ENCODE measurements at places on chromosomes 5 and 9. TPM values are rescaled to one million over a fixed set of nuclear protein-coding genes. Genes with fewer than 3 reads are reported as not detected.

DNA sequence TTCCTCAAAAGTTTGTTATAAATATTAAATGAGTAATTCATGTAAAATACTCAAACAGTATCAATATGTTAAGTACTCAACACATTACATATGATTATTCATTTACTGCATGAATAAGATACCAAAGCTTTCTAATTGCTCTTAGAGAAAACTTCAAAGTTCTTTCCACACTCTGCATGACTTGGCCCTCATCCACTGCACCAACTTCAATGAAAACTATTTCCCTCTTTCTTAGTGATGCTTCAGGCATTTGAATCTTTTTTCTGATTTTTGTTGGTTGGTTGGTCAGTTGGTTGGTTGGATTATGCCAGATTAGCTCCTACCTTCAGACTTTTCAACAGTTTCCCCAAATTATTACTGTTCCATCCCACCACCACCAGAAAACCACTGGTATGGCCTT, 314.7 kb upstream of the RGMB start:
- no peak for DNase-seq

- DNase-seq = no peak
These were observed 150.7 kb downstream of the CMYA5 start for GRCh38 chr5:79840084-79840990.

DNA sequence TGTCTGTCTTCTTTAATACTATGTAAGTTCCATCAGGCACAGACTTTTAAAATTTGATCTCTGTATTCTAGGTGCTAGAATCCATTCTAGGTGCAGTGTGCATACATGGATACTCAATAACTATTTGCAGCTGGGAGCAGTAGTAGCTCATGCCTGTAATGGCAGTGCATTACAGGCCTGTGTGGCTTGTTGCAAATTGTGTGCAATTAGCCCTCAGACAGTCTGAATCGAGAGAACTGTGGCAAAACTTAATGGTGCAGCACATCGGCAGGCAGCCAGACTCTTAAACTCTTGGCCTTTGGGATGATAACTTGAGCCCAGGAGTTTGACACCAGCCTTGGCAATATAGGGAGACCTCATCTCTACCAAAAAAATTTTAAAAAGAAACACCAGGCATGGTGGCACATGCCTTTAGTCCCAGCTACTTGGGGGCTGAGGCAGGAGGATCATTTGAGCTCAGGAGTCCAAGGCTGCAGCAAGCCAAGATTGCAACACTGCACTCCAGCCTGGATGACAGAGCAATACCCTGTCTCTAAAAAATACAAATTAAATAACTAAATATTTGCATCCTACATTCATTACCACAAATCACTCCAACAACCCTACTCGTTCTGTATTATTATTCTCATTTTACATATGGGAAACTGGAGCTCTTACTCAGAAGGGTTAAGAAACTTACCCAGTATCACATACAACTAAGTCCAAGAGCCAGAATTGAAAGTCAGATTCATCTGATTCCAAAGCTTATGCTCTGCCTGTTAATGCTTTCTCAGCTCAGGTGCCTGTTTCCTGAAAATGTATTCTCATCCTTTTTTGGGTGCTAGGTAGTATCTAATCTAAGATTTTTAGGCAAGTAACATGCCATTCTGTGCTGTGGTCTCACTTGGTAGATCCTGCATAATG, 30.1 kb downstream of the PRKACG start:
- no peak for DNase-seq

DNA sequence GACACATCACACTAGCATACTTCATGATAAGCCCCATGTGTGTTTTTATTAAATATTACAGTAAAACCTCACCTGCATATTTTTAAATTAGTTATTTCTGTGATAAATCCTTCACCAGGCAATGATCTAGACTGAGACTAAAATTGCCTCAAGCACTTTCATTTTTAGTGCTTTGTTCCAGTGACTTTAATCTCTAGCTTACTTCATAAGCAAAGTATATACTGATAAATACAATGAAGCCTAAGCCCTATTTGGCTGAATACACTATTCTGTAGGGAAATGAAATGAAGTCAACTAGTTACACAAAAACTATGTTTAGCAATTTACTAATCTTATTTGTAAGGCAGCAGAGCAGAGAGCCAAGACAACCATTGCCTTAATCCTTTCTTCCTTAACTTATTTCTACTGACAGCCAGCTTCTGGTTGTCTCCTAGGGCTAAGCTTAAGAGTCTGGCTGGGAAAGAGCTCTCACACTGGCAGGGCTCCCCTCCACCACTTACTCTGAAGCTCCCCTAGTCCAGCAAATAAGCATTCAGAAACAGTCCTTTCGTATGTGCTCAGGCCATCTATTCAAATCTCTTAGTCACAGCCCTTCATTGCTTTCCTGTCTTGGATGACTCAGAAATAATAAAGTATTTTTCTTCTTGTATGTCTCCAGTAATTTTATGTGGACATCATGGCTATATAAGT, 31.4 kb upstream of the MTAP start:
- DNase-seq = peak; percentile 62

GRCh38 chr9:96085491-96086143, 210.1 kb downstream of the ERCC6L2 start:
- DNase-seq = no peak

DNA sequence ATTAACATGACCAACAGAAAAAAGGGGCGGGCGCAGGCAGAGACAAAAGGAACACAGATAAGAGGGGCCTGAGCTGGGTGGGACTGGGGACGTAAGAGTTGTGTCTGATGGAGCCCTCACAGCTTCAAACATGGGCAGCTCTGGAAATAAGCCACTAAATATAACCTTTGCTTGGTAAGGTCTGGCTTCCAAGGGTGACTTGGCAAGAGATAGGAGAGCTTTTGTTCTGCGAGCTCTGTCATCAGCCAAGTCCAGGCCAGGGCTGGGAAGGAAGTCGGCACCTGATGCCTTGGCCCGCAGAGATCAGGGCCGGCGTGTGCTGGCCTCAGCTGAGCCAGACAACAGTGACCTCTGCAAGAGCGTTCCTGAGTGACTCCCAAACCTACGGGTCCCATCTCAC, 11.8 kb downstream of the TRUB2 start:
- no peak for DNase-seq

DNA sequence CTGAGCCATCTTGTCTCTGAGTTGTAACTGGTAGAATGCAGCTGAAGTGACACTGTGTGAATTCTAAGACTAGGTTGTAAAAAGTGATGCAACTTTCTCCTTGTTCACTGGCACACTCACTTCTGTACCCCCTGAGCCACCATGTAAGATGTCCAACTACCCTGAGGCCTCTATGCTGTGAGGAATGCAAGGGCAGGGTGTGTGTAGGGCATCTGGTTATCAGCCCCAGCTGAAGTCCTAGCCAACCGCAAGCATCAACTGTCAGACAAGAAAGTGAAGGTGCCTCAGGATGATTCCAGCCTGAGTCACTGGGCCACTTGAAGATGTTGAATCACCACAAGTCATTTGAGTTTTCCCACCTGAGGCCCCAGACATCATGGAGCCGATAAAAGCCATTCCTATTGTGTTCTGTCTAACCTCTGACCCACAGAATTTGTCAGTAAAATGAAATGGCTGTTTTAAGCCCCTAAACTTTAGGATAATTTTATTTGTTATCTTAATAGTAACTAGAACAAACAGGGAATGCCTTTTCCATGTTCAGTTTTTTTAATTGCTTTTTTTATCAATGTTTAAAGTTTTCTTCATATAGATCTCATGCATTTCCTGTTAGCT, 18.7 kb upstream of the RHOBTB3 start:
- peak; percentile 98 for DNase-seq

DNA sequence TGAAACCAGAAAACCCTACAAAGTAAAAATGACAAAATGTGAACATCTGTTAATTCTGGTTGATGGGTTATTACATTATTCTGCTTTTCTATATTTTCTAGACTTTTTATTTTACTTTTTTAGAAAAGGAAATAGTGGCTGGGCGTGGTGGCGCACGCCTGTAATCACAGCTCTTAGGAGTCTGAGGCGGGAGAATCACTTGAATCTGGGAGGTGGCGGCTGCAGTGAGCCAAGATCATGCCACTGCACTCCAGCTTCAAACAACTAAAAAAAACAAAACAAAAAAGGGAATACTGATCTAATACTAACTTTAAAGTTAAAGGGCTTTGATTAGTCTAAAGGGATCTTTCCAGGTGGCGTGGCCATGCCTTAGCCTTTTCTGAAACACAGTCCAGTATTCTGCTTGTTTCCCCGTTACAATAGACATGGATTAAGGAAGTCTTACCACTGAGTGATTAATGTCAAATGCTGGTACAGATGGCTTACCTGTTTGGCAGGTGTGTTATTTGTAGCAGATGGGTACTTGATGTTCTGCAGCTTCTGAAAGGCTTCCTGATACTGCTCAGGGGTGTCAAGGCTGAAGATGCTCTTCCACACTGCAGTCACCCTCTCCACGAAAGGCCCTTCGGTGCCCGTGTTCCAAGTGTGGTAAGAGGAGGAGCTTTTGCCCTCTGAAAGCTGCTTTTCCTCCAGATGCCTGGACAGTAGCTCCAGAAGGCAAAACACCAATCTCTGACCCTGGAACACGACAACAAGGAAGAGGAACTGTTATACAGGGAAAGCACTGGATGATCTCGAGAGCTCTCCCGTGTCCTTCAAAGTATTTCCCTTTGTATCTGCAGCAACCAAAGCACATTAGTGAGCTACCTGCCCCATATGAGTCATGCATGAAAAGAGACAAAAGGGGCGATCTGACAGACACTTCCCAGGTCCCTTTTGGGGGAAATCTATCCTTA, 37.5 kb downstream of the CNOT8 start:
- no peak for DNase-seq

GRCh38 chr9:114779352-114779845, 26.4 kb downstream of the TNFSF15 start:
- peak; percentile 82 for DNase-seq

GRCh38 chr5:10540036-10540544, 23.8 kb upstream of the ANKRD33B start:
- DNase-seq = no peak

- peak; percentile 78 for DNase-seq
These were observed 505.6 kb downstream of the TLE1 start for GRCh38 chr9:81183761-81184160.

DNA sequence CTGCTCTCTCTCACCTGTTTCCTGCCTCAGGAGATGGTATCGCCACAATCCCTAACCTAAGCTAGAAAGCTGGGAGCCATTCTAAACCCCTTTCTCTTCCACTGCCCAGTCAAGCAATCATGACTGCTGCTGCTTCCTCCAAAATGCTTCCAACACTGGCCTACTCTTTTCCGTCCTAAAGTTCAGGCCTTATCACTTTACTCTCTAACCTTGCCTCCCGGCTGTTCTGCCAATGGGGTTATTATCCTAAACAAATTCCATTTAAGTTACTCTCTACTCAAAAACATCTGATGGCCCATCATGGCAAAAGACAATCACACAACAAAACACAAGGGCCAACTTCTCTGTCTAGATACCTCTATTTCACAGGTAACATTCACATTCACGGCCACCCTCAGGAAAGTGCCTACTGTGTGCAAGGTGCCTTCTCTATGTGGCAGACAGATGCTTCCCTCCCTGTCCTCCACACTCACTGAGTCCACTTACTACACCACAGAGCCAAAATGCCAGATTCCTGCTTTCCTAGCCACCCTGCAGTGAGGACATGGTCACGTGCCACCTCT, 168.0 kb downstream of the CDK5RAP2 start:
- no peak for DNase-seq

- no peak for DNase-seq
These were observed 1.0 kb downstream of the MRPS2 start for GRCh38 chr9:135501261-135502167.

- no peak for DNase-seq
These were observed 1.8 kb downstream of the AQP3 start for GRCh38 chr9:33445389-33446239.

DNA sequence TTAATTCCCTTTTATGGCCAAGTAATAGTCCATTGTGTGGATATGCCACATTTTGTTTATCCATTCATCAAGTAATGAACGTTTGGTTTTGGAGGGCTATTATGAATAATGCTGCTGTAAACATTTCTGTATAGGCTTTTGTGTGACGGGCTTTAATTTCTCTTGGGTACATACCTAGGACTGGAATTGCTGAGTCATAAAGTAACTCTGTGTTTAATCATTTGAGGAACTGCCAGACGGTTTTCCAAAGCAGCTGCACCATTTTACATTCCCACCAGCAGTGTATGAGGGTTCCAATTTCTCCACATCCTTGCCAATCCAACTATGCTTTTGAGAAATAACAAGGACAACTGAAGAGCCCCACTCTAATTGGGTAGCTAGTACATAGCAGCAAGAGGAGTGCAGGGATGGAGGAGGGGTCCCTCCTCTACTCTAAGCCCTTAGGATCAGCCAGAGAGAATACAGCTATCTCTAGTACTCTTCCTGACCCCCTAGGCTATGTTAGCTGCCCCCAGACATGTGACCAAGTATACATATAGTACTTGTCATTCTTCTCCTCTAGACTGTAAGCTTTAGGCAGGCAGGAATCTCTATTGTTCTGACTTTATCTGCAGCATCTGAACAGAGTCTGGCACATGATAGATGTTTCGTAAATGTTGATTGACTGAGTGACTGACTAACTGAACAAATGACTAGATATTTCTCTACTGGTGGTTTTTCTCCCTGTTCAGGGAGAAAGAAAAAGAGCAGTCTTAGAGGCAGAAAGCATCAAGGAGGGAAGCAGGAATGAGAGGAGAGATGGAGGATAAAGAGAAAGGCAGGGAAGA, 22.1 kb upstream of the MATR3 start:
- DNase-seq = peak; percentile 86

- no peak for DNase-seq
These were observed 700.3 kb downstream of the PTPRD start for GRCh38 chr9:9912459-9912858.

DNA sequence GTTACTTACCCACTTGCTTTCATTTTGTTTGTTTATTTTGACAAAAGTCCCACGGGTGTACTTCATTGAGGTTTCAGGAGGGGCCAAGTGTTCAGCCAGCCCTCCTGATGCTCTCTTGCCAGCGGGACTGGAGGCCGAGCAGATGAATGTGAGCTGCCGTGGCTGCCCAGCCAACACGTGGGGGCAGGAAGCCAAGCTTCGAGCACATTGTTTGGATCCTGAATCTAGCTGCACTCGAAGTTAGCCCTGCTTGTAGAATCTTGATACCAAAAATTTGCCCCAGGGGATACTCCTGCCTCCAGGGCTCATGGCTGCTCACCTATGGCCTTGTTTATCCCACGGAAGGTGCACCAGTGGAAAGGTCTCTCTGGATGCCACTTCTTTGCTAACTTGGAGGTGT, 49.3 kb downstream of the RASGEF1C start:
- DNase-seq = peak; percentile 24

The IL9 gene
- total RNA-seq = not detected

The SVEP1 gene
- 17.2 TPM for total RNA-seq

The ITK gene
- total RNA-seq = not detected

The PCYOX1L gene
- 6.2 TPM for total RNA-seq

The GABRG2 gene
- total RNA-seq = not detected

The RNF183 gene
- not detected for total RNA-seq

The PHF2 gene
- total RNA-seq = 4.4 TPM

The RANBP3L gene
- total RNA-seq = 2.6 TPM

The DMRT2 gene
- not detected for total RNA-seq

The COL23A1 gene
- total RNA-seq = 0.39 TPM

The KCNN2 gene
- not detected for total RNA-seq

The SLC9A3 gene
- total RNA-seq = 0.88 TPM
